ENCODE measurements at places on chromosomes 6 and 20.
A peak's percentile ranks its signal among the peaks of the same experiment; 100 is the strongest.

DNA sequence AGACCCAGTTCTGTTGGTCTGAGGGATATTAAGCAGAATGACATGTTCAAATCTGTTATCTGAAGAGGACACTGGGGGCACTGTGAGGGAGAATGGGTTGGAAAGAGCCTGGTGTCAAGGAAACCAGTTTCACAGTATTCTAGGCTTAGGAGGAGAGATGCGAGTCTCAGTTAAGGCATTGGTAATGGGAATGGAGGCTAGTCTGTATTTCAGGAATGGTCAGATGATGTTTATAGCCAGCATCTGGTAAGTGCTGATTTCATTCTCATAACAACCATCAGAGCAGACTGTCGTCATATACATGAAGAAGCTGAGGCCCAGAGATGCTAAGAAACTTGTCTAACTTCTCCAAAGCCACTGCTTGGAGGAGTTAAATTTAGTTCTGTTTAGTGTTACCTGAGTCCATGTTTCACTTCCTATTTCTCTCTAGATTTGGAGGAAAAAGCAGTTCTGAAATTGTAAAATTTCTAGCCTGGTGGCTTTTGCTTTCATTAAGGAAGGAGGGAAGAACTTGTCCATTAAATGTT, 242.0 kb downstream of the ARID1B start:
- DNase-seq: no peak

GRCh38 chr20:21234806-21235483, 68.2 kb upstream of the XRN2 start:
- no peak for DNase-seq

DNA sequence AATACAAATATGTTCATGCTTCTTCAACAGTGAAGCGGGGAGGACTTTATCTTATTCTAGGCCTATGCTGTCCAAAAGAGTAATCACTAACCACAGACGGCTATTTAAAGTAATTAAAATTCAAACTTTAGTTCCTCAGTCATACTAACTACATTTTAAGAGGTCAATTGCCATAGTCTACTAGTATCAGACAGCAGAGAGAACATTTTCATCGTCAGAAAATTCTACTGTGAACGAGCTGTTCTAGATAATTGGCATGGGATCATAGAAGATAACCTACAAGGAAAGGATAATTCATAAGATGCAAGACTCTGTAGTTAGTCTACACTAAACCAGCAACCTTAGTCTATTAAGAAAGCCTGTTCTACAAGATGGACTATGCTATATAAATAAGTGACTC, 44.4 kb downstream of the PRKN start:
- no peak for DNase-seq

- no peak for DNase-seq
Measured at GRCh38 chr6:127566651-127567050, 10.3 kb upstream of the C6orf58 start.

GRCh38 chr20:373171-373890, 7.2 kb upstream of the TRIB3 start:
- DNase-seq: no peak

- no peak for DNase-seq
Measured at GRCh38 chr6:9463311-9463710, 951.6 kb downstream of the TFAP2A start.

GRCh38 chr6:15254070-15254975, 8.5 kb downstream of the JARID2 start:
- no peak for DNase-seq

DNA sequence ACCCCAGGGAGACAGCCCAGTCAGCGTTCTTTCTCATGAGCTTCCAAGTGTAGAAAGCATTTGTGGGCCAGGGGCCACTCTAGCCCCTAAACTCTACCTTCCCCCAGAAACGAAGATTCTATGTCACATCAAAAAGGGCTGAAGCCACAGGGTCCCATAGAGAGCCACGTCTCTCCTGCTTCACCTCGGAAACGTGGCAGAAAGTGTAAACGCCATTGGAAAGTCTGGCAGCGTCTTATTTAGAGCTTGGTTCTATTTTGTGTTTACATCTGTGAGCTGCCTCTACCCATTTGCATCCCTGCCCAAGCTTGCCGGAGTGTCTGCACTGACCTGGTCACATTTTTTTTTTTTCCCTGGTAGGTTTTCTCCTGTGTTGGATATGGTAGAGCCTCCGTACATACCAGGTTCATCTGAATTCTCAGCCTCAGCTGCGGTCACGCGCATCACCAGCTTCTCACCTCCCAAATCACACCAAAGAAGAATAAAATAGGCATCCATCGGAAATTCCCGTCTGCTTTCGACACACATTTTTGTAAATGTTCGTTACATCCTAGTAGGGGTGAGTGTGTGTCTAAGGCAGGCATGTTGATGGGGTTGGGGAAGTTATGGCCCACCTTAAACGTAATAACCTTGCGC, 62.6 kb downstream of the NPEPL1 start:
- DNase-seq: no peak

GRCh38 chr6:139539852-139540251, 165.4 kb upstream of the CITED2 start:
- DNase-seq: no peak

- no peak for DNase-seq
Measured at GRCh38 chr6:145745861-145746260, 10.5 kb upstream of the EPM2A start.

- DNase-seq: no peak
Measured at GRCh38 chr20:61949714-61950640, 115.7 kb downstream of the TAF4 start.

DNA sequence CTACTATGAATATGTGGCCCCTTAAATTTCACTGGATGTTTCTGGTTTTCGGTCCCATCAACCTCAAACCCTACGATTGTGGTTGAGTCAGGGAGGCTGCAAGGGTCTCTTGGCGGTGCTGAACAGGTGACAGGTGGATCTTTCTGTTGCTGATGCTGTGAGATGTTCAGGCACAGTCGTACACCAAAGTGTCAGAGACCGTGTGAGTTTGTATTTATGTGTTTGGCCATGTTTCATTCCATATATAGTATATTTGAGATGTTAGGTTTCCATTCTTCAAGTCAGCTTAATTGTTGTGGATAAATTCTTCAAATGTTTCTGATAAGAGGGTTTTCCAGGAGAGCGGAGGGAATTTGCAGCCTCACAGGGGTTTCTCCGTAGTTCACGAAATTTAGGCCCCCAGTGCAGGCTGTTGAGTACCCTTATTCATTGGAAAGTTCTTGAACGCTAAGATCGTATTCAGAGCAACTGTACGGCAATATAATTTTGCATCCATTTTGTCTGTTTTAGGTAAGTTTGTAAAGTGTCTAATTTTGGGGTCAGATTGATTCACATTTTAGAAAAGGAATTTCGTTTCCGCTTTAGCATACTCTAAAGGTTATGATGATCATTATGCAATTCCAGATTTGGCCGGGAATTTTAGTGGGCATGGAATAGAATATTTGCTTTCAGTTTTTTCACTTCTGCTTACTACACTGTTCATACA, 1.2 kb downstream of the TAB2 start:
- DNase-seq: no peak

- no peak for DNase-seq
Measured at GRCh38 chr6:33622456-33623431, 1.6 kb downstream of the ITPR3 start.

GRCh38 chr6:31826793-31827285, 699 bp upstream of the HSPA1B start:
- peak; percentile 62 for DNase-seq

- DNase-seq: peak; percentile 33
Measured at GRCh38 chr20:34473262-34473883, 42.8 kb upstream of the DYNLRB1 start.
